MCF 10A (cell line): ENCODE measurements at places on chromosomes 4 and X. TPM values are rescaled to one million over a fixed set of nuclear protein-coding genes. Genes with fewer than 3 reads are reported as not detected.

DNA sequence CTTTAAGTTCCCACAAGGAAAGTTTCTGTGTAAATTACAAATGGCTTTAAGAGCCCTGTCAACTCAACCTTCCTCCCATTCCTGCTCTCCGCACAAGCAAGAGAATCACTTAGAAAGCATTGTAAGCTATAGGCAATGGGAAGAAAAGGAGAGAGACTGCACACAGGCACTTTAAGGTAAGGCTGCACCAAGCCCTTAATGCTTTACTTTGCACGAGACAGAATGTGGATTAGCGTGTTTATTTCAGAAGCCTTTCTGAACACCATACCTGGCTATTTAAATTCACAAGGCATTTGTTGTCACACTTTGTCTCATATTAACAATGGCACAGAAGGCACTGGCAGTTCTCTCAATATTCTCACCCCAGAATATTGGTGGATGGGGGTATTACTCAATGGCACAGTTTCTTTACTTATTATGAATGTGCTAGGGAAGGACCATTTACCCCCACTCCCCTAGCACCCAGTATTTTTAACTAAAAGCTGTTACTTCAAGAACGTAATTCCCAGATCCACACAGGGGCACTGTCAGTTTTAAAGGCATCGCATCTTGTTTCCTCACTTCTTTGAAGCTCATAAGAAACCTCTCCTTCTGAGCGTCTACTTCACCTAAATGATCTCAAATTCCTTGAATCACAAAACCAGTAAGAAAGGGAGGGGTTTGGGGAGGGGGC, 150.0 kb downstream of the MAML3 start:
- no peak for DNase-seq

DNA sequence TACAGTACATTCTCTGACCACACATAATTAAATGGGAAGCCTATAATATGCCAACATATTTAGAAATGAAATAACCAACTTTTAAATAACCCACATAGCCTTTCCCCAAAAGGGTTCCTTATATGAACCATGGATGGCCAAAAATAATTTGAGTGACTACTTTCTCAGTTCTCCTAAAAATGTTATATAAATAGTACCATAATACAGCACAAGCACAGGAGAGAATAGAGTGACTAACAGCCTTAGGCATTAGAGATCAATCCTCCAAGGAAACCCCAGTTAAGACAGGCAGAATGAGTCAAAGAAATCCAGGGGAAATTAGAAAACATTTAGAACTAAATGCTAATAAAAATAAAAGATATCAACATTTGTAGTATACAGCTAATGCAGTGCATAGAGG, 50.2 kb downstream of the ANKRD17 start:
- no peak for DNase-seq

- DNase-seq, result no peak
Observed at GRCh38 chr4:185128272-185129119, 14.6 kb upstream of the SLC25A4 start.

GRCh38 chr4:55396308-55397125, 760 bp downstream of the TMEM165 start:
- peak; percentile 46 for DNase-seq

DNA sequence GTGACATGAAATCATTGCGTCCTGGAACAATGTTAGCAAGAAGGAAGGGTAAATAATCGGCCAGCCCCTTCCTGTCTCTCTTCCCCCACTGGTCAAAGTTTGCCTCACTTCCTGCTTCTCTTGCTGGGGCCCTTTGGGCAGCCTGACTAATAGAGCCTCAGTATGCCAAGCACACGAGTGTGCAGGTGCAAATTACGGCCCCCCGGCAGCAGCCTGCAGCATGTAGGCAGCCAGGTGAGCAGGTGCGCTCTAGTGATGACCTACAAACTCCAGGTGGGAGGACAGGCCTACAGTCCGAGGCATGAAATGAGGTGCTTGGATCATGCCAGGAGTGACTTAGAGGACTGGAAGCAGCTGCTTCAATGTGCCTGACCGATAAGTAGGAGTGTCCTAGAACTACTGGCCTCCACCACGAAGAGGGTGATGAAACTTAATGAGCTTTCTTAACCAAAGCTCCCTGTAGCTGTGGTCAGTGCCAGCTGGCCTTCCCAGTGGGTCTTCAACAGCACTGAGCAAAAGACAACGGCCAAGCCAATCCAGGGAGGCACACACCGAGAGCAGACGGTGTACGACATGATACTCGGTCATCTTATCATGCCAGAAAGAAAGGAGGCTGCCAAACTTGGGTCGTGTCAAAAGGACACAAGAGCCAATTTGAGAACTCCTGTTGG, 26.1 kb upstream of the FAT1 start:
- DNase-seq, result no peak

DNA sequence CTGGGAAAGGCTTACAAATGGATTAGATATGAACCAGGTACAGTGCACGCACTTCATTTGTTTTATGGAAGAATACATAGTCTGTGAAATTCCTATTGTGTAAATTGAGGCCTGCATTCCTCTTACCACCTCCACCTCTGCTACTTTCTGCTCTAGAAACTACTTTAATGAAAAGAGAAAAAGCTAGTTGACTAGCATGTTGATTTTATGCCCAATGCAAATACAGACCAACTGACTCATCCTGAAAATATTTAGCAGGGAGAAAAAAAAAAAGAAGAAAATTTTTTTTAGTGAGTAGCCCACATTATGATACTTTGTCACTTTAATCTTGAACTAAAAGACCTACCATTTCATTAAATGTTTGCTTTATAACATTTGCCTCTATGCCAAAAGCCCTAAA, 41.2 kb downstream of the DCLK2 start:
- no peak for DNase-seq

- DNase-seq, result no peak
Observed at GRCh38 chrX:38660395-38661102, 99.2 kb downstream of the TSPAN7 start.

The FDCSP gene
- not detected in 2 replicates for total RNA-seq

The GLUD2 gene
- 0.32 and 0.63 TPM in 2 replicates for total RNA-seq

The MID1 gene
- 9.7 and 10.0 TPM in 2 replicates for total RNA-seq

The BOD1L1 gene
- 46.8 and 55.4 TPM in 2 replicates for total RNA-seq

The PRKG2 gene
- 0.23 TPM in 1 of 2 replicates, not detected in the other for total RNA-seq
